GM04504 (cell line): ENCODE measurements at places on chromosomes 4 and X.

DNA sequence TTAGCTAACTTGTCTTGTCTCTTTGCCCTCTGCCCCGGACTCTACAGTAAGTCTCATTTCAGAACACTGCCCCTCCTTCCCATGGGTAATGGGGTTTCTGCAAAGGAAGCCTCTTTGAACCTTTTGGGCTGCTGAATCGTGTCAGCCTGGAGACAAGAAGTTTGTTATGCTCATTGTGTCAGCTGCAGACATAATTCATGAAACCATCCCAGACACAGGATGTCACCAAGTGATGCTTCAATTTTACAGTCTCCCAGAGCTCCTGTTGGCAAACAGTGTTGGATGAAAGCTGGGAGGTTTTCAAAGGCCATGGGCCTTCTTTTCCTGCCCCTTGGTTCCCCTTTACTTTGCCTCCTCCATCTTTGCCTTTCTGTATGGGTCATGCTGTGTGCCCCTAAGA is 223.1 kb upstream of the TAPT1 start:
- no peak for DNase-seq

- DNase-seq: no peak
Observed at GRCh38 chrX:120299928-120300327, 11.3 kb downstream of the TMEM255A start.

DNA sequence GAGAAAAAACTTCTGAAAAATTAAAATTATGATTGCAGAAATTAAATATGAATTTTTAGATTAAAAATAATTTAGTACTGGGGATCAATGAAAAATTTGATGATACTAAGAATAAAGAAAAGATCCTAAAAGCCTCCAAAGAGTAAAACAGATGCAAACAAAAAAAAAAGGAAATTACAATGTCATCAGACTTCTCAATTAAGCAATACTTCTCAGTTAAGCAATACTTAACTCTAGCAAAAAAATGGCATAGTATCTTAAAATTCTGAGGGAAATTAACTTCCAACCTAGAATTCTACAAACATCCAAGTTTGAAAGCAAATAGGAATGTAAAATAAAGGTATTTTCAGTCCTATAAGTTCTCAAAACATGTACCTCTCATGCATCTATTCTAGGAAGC is 141.2 kb upstream of the INTU start:
- DNase-seq: no peak

DNA sequence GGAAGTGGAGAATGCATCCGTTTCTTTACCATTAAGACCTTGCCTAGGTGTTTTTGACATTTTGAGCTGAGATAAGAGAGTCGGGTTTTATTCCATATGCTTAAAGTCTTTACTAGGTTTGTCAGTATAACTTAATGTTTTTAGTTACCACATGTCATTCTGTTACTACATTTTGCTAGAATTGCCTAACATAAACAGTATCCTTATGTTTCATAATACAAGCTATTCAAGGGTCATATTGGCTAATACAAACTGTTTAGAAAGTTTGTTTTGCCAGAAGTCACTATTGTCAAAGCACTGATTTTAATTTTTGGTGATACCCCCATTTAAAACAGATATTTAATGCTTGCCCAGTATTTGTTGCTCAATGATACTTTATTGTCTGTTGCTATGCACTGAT is 427.7 kb upstream of the MAGEB2 start:
- no peak for DNase-seq

DNA sequence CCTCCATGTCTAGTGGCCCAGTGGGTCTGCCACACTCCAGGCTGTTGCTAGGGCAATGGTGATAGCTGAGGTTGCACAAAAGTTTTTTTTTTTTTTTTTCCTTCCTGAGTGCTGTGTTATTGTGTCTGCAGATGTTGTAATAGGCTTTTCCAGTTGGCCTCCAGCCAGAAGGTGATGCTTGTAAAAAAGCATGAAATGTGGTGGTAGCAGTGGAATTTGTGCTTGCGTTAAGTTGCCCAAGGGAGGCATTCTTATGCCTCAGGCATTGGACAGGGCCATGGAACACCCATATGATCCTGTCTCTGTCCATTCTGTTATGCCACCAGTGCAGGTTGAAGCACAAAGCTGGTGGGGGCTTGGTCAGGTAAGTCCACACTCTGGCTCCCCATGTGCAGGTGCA is 660.5 kb upstream of the SPANXN1 start:
- DNase-seq: no peak

GRCh38 chrX:51891821-51892551 is 1.4 kb upstream of the MAGED1 start:
- peak; percentile 80 for DNase-seq

DNA sequence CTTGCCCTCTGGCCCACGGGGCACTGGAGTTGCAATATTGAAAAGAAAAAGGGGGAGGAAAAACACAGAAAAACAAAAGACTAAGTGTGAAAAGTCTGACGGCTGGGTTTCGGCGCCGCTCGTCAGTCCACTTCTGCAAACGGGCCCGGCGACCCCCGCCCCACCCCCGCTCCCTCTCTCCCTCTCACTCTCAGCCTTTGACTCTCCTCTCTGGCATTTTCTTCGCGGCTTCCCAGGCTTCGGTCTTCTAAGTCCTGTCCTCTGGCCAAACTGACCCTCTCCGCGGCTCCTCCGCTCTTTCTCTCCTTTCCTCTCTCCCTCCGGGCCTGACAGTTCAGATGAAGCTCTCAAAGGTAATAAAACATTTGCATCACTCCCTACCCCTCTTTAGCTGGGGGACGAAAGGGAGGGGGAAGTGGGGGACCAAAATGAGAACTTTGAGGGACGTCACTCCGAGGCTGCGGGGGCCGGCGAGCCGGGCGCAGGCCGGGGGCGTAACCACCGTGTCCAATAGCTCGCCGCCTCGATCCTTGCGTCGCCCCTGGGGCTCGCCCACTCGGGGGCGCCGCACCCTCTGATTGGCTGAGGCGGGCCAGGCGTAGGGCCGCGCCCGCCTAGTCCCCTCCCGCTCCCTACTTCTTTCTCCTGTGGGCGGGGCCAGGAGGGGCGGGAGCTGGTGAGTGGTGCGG is at the start of gene NKX6-1:
NKX6-1 (minus strand) TSS at position 358 of the 689 bp plus-strand sequence. CDS start 1,064 bp downstream, outside the sequence.
- peak; percentile 53 for DNase-seq

- DNase-seq: no peak
Observed at GRCh38 chr4:24519649-24520048, 64.7 kb downstream of the DHX15 start.

- DNase-seq: peak; percentile 17
Observed at GRCh38 chr4:2363056-2363721, 55.3 kb downstream of the ZFYVE28 start.
